ENCODE measurements at places on chromosomes 11 and 22. TPM values are rescaled to one million over a fixed set of nuclear protein-coding genes. Genes with fewer than 3 reads are reported as not detected.
A peak's percentile ranks its signal among the peaks of the same experiment; 100 is the strongest.

Gene ZNF280A
- total RNA-seq: not detected

Gene RRM1
- total RNA-seq: 23.7 TPM

Gene HSD17B12
- total RNA-seq: 101 TPM

Gene MMP12
- total RNA-seq: 0.27 TPM

Gene OPCML
- total RNA-seq: 0.12 TPM

Gene CRKL
- total RNA-seq: 53.5 TPM

Gene SCYL1
- total RNA-seq: 61.2 TPM

Gene YPEL4
- 3.1 TPM for total RNA-seq

Gene MPZL2
- total RNA-seq: 85.3 TPM

DNA sequence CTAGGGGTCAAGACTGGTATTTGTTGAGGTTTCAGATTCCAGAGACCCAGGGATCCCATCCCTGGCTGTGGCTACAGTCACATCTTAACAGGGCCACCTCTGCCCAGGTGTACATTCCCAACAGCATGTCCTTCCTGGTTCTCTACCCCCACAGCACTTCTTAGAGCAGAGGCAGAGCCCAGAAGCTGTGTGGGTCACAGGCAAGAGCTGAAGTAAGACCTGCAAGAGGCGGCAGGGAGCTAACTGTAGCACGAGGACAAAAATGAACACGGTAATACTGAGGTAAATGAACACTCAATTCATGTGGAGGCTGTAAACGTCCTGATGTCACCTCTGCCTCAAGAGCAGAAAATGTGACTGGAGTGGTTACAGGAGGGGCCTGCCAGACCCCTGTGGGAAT, 21.7 kb upstream of the RAPSN start:
- H3K36me3 ChIP-seq: peaks cover 88% of the 10 kb centered on the region
- H3K4me3 ChIP-seq: no peak overlapping the region
- no peak for DNase-seq
- no peaks in the 10 kb centered on the region for H3K27me3 ChIP-seq

DNA sequence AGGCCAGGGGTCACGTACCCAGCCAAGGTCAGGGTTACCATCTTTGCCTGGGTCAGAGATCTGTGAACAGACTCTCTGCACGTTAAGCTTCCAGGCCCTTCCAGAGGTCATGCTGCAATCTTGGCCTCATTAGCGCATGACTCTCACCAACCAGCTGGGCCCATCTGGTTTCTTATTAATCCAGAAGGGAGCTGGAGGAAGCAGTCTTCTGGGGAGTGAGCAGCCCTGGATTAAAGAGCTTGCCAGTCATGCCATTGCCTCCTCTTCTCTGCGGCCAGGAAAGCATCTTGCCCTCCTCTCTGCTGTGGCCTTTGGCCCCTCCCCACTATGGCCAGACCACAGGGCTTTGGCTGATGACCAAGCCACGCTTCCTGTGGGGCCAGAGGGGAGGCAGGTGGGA, 57.4 kb downstream of the CHST1 start:
- H3K4me3 ChIP-seq: no peak overlapping the region
- peaks cover 10% of the 10 kb centered on the region for H3K27me3 ChIP-seq
- no peak for DNase-seq

DNA sequence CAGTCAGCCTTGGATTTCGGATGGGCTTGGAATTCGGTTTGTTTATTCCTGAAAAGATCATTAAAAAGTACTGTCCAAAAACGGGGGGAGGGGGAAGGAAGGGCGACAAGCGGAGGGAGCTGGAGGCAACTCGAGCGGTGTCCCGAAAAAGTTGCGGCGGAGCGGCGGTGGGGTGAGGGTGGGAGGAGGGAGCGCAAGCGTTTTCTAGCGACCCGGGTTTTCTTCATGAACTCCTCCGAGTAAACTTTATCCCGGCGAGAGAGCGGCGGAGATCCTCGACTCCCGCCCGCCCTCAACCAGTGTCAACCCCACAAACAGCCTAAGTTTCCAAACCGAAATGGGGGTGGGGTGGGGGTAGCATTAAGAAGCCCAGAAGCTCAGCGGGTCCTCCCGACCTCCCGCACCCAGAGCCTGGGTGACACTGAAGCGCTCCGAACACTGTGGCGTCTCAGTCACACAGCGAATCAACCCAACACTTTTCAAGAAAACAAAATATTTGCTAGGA, 133.0 kb upstream of the C11orf58 start:
- peak overlapping the region; percentile 60 for H3K4me3 ChIP-seq
- peaks cover 40% of the 10 kb centered on the region for H3K4me1 ChIP-seq
- H3K36me3 ChIP-seq: no peaks in the 10 kb centered on the region
- DNase-seq: no peak
- H3K27ac ChIP-seq: peak overlapping the region; percentile 80

GRCh38 chr11:576811-577610, 741 bp downstream of the PHRF1 start:
- DNase-seq: no peak
- H3K27me3 ChIP-seq: no peaks in the 10 kb centered on the region
- peaks cover 5% of the 10 kb centered on the region for H3K36me3 ChIP-seq
- H3K4me3 ChIP-seq: peak overlapping the region; percentile 75

DNA sequence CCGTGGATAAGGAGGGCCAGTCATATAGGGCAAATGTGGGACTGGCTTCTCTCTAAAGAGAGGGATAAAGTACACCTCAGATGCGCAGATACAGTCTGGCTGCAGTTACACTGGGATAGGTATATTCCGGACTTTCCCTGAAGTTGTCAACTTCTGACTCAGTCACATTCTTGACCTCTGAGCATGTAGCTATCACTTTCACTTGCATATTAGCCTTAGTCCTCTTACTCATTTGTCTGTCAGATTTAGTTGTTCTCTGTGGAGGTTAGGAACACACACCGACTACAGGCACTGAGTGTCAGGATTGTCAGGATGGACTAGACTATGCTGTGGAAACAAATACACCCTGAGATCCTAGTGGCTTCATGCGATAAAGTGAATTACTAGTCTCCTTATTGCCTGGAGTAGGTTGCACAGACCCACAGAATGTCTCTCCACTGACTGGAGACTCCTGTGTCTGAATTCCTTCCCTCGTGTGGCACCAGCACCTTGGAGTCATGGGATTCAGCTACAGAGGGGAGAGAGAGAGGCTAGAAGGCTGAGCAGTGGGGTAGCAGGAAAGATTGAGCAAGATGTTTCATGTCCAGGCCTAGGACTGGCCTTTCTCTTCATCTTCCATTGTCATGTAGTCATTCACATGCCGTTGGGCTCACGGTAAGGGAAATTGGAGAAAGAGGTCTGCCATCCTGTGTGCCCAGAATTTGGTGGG, 654.3 kb downstream of the NTM start:
- H3K4me3 ChIP-seq: no peak overlapping the region
- no peaks in the 10 kb centered on the region for H3K4me1 ChIP-seq
- DNase-seq: no peak
- H3K36me3 ChIP-seq: no peaks in the 10 kb centered on the region

- H3K27ac ChIP-seq: no peak overlapping the region
- H3K4me1 ChIP-seq: peaks cover 20% of the 10 kb centered on the region
- DNase-seq: no peak
- no peak overlapping the region for H3K4me3 ChIP-seq
These were observed 15.0 kb upstream of the BIRC3 start for GRCh38 chr11:102302241-102302640.

DNA sequence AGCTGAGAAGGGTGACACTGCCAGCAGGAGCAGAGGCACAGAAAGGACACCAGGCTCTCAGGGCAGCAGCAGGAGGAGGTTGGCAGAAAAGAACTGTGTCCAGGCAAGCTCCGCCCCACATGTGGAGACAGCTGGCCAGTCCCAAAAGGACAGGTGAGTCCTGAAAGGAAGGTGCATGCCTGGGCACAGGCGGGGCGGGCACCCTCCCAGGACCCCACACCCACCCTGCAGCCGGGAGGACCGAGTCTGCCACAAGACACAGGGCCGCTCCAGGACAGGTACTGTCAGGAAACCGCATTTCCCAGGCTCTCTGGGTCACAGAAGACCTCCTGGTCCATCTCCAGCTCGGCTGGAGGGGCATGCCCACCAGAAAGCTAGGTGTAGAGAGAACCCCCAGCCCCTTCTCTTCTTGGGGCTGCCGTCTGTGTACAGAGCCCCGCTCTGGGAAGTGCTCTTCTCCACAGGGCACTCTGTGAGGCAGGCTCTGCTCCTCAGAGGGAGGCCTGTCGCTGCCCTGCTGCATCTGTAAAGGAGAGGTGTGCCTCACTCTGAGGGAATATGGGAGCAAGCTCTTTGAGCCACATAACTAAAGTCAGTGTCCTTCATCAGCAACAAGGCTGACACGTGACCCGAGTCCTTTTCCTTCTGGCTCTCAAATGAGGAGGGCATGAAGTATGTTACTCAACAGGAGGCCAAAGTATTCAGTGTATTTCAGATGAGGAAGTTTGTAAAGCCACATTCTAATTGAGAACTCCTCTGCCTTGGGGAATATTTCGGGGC, 50.5 kb downstream of the CLTCL1 start:
- DNase-seq: no peak
- H3K4me1 ChIP-seq: no peaks in the 10 kb centered on the region
- H3K27ac ChIP-seq: no peak overlapping the region
- no peaks in the 10 kb centered on the region for H3K27me3 ChIP-seq
- peaks cover 11% of the 10 kb centered on the region for H3K36me3 ChIP-seq
- H3K4me3 ChIP-seq: no peak overlapping the region

GRCh38 chr22:40224702-40225101, 47.0 kb downstream of the TNRC6B start:
- peaks cover 30% of the 10 kb centered on the region for H3K4me1 ChIP-seq
- no peak overlapping the region for H3K27ac ChIP-seq
- no peak overlapping the region for H3K4me3 ChIP-seq
- no peak for DNase-seq
- peaks cover 7% of the 10 kb centered on the region for H3K36me3 ChIP-seq

- no peak overlapping the region for H3K27ac ChIP-seq
- H3K4me1 ChIP-seq: no peaks in the 10 kb centered on the region
- no peak overlapping the region for H3K4me3 ChIP-seq
- no peaks in the 10 kb centered on the region for H3K36me3 ChIP-seq
- H3K27me3 ChIP-seq: no peaks in the 10 kb centered on the region
- DNase-seq: no peak
These were observed 339.2 kb downstream of the TENM4 start for GRCh38 chr11:79101656-79102055.

DNA sequence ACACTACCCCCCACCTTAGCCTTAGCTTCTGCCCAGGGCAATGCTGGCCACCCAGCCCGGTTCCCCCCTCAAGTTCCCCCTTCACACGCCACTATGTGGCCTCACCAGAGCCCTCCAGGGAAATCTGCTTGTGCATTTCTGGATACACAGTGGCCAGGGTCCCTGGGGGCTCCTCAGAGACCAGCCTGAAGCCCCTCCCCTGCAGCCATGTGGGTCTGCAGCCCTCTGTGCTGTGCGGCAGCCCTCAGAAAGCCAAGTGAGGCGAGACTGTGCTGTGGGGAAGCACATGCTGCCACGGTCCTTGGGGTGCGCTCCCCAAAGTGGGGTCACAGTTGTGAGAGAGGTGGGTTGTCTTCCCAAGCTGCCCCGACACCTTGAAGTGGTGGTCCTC, 2.1 kb upstream of the PLXNB2 start:
- no peak for DNase-seq
- peak overlapping the region; percentile 90 for H3K27ac ChIP-seq
- no peak overlapping the region for H3K4me3 ChIP-seq
- peaks cover 56% of the 10 kb centered on the region for H3K4me1 ChIP-seq
- H3K36me3 ChIP-seq: no peaks in the 10 kb centered on the region
- no peaks in the 10 kb centered on the region for H3K27me3 ChIP-seq

Data from lower lobe of right lung (tissue), 2 donors.